ENCODE measurements at places on chromosomes 4 and X.

- DNase-seq = no peak
Observed at GRCh38 chrX:86023811-86024210, 23.5 kb downstream of the CHM start.

DNA sequence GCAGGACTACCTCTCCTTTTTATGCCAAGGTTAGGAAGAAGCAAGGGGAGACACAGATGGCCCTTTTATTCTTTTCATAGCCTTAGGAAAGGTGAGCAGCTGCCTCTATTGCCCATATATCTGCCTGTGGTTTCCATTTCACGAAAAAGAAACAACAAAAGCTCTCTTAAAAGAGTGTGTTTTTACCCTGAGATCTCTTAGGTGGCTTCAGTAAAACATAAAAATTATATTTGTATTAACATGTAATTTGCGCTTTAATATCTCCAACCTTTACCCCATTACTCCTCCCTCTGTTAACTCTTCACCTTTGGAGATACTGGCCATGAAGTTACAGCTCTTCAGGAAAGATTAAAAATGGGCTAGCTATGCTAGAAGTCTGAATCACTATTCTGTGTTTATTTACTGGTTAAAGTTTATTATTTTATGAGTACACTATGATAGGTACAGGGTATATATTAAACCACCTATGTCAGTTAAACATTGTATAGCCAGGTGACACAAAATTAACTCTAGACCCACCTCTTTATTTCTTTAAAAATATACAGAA lies 15.0 kb upstream of the SULT1B1 start:
- DNase-seq = no peak

GRCh38 chr4:6465955-6466354 lies 6.5 kb downstream of the PPP2R2C start:
- DNase-seq = no peak

DNA sequence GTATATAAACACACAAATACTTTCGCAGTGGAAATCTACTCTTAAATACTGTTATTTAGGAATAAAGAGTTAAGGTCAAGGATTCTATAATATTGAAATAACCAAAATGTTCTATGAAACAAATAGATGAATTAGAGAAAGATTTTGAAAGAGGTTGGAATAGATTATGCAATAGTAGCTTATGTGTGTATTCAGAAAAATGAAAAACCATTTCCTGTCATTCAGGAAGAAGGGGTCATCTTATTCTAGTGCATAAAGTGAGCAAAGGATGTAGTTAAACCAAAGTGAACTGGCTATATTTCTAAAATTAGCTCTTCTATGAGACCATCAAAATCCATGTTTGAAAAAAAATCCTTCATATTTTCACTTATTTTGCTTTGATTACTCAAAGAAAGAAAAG lies 30.0 kb upstream of the MYOZ2 start:
- no peak for DNase-seq

- no peak for DNase-seq
Observed at GRCh38 chr4:146105464-146105863, 70.1 kb upstream of the LSM6 start.

DNA sequence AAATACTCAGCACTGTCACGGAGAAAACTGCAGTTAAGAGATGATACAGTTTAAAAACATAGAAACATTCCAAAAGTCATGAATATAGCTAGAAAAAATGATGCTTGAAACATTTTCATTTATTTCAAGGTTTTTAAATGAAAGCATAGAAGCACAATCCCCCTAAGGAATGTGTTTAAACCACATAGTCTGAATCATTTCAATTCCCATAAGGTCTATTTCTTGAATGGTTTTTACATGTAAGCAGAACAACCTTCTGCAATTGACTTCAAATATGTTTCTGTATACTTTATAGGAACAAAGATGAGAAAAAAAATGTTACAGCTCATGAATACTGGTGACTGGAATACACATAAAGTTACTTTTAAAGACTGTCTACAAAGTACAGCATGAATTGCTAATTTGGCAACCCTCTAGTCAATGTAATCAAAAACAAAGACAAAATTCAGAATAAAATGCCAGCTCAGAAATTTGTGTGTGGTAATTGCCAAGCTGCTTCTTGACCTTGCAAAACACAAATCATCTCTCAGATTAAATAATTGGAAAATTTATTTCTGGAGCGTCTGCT lies 886.4 kb upstream of the ADGRL3 start:
- no peak for DNase-seq
